Activated T-helper 9 cell treated with anti-CD3 and anti-CD28 coated beads, Interleukin-2, amount 50 U/mL, for 16 hours (primary cell): ENCODE measurements at places on chromosomes 11 and 22.

DNA sequence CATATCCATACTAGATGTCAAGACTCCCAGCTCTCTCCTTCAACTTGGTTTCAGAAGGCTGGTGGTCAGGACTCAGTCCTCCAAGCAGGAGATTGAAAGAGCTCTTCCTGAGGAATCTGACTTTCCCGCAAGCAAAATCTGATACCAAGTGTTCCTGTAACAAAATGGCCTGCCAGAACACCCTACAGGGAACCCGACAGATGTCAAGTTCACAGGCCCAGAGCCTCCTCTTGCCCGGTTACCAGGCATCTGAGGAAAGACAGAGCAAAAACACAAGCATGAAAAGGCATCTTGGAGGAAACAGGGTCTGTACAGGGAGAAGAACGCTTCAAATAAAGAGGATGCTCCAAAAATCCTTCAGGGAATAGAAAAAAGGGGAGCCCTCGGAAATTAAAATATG, 8.7 kb upstream of the KCNJ5 start:
- no peak for DNase-seq

GRCh38 chr11:8221046-8221723, 42.5 kb downstream of the LMO1 start:
- no peak for DNase-seq

GRCh38 chr11:131692151-131692550, 321.7 kb downstream of the NTM start:
- no peak for DNase-seq

DNA sequence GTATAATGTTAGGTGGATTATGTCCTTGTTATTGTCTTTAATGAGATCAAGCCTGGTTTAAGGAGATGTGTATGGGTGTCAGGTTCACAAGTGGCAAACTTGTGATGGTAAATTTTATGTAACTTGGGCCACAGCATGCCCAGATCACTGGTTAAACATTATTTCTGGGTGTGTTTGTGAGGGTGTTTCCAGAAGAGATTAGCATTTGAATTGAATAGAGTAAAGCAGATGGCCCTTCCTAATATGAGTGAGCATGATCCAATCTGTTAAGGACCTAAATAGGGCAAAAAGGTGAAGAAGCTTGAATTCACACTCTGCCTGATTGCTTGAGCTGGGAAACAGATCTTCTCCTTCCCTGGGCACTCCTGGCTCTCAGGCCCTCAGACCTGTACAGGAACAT, 20.7 kb downstream of the OR5B21 start:
- DNase-seq, result no peak

GRCh38 chr22:27246558-27246957, 555.0 kb downstream of the MN1 start:
- no peak for DNase-seq

DNA sequence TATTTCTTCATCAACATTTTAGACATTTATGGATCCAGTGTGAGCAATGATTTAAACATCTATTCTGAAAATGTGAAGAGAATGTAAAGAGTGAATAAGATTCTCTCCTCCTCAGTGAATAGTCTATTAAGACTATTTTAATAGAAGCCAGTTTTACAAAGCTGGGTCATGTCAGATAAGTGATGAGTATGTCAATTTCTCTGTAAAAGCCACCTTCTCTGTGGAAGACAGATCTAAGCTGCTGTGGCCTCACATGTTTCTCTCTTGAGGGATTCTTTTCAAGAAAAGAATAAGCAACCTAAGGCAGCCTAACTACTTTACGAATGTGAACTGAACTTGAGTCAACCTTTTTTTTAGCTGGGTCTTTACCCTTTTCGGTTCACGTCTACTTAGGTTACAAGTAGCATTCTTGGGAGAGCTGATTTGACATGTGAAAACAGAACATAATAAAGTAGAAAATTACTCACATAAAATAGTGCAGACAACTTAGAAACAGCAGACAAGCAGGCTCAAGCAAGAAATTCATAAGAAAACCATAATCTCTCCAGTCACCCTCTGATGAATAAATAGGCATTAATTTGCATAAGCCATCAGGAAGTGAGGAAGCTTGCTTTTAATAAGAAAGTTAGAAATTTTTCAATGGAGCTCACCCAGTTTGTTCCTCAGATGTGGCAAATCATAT, 9.9 kb downstream of the CTSC start:
- DNase-seq, result no peak

DNA sequence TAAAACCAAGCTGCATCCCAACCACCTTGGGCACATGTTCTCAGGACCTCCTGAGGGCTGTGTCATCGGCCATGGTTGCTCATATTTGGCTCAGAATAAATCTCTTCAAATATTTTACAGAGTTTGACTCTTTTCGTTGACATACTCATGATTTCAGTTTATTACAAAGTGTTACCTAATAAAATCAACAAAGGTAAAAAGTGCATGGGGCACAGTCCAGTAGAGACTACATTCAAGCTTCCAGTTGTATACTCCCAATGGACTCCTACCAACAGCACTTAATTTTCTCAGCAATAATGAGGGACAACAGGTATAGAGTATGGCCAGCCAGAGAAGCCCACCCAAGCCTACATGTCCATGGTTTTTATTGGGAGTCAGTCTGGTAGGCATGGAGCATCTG, 347.9 kb upstream of the FAT3 start:
- DNase-seq, result no peak

GRCh38 chr22:22094921-22095320, 112.3 kb upstream of the TOP3B start:
- no peak for DNase-seq

GRCh38 chr11:71184421-71185210, 67.8 kb downstream of the SHANK2 start:
- DNase-seq, result no peak

DNA sequence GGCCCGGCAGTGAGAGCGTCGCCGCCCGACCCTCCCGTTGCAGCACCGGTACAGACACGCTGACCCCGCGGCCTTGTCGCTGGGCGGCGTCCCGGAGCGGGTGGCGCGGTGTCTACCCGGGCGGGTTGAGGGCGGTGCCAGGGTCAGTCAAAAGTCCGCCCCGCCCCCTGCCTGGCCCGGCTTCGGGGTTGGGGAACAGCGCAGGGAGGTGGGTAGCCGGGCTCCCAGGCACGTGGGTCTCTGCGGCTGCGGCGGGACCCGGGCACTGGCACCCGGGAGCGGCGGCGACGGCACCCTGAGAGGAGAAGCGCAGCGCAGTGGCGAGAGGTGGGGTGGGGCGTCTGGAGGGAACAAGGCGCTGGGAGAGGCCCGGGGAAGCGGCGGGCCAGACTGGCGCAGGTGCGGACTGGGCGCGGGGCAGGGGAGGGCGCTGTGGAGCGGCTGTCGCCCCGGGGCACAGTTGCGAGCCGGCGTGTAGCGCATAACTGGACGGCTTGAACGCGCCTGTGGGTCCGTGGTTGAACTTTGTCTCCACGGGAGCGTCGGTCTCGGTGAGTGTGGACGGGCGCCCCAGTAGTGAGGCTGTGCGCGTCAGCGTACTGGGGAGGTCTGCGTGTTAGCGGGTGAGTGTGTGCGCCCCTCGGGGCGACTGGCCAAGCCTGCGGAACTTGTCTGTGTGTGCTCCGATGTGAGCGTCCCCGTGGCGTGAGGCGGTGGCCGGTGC, at the start of gene P2RY2:
Gene P2RY2 (plus strand): TSS at position 176 of the 724 bp plus-strand sequence. CDS start 15,879 bp downstream, outside the sequence.
- peak; percentile 7 for DNase-seq

GRCh38 chr22:48279461-48279756, 1517.0 kb downstream of the TBC1D22A start:
- DNase-seq, result no peak

GRCh38 chr22:38652859-38653258, 3.3 kb downstream of the FAM227A start:
- no peak for DNase-seq

- DNase-seq, result peak; percentile 84
Observed at GRCh38 chr11:66545701-66546367, at the start of gene ZDHHC24. Gene ZDHHC24, minus strand, starts transcription at chr11:66546048. Its CDS starts 45 bp downstream, at chr11:66546003.

DNA sequence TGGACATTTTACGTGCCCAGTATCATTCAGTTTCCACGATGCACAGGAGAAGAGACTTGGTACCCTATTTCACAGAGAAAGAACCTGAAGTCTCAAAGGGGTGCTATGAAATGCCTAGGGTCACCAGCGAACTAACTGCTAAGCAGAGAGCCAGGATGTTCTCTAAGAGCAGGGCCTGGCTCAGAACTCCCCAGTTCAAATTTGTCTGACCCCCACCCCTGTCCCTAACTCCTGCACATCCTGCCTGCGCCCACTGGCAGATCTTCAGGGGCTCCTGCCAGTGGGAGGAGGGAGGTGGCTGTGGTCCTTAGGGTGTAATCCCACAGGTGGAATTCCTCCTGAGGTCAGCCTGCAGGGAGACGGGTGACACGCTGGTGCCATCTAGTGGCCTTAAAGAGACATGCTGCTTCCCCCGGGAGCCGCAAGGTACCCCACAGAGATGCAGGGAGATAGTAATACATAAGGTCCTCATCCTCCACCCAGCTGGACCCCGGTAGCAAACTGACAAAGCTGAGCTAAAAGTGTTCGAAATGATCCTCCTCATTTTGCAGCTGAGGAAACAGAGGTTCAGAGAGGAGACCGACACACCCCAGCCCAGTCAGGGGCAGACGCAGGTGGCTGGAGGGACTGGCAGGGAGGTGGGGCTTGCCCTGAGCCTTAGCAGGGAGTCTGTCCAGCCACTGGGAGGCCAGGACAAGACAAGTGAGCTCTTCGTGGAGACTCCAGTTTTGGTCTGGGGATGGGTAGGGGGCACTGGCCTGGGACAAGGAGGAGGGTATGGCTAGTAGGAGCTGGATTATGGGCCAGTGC, 34.1 kb downstream of the MB start:
- peak; percentile 23 for DNase-seq

- DNase-seq, result no peak
Observed at GRCh38 chr22:20523086-20523983, 15.9 kb downstream of the MED15 start.

- DNase-seq, result no peak
Observed at GRCh38 chr11:19822531-19822930, 109.9 kb downstream of the NAV2 start.

DNA sequence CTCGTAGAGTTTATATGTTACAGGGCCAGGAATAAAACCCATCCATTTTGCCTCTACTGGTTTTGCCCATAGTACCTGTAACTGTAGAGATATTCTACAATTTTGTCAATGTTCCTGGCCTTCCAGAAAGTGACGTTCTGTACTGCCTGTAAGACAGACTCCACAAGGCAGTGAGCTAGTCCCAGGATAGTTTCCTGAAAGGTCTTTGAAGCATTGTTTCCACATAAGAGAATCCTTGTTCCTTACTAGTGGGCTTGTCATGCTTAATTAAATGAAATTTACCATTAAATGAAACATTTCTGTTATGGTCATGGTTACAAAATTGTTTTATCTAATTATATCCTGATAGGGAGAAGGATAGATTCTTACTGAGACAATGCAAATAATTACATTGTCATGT, 80.4 kb downstream of the HSD17B12 start:
- DNase-seq, result no peak

- DNase-seq, result no peak
Observed at GRCh38 chr11:27938011-27938410, 169.9 kb downstream of the KIF18A start.

DNA sequence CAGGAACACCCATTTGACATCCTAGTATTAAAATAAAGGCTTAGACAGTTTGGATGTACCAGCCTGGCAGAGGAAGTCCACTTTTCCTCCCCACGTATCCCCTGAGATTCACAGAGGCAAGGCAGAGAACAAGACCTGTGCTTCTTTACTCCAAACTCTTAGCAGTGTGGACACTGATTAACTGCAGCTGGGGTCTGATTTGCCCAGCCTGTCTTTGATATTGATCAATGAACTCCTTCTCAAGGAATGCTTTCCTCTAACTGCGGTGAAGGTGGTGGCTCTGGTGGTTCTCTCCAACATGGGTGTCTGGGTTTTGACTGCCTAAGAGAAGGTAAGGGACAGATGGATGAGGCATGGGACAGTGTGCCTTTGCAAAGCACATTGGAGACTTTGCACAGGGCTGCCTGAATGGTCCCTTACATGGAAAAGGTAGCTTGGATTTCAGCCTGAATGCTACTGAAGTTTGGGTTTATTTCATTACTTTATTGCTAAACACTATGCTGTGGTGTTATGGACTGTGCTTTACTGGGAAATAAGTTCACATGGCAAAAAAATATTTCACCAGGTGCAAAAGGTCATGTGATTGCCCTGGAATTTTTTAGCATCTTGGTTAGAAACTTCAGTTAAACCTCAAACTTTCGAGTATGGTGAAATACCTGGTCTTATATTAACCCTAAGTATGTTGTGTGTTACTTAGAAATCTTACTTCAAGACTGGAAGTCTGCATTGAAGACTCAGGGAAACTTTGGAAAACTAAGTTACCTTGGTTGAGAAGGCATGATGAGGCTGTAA, 1.8 kb downstream of the GAS2 start:
- DNase-seq, result no peak

- no peak for DNase-seq
Observed at GRCh38 chr11:109320595-109320994, 101.4 kb upstream of the C11orf87 start.

- no peak for DNase-seq
Observed at GRCh38 chr11:12787847-12788246, 113.6 kb downstream of the TEAD1 start.

GRCh38 chr22:22730655-22731373, 86.4 kb downstream of the GGTLC2 start:
- no peak for DNase-seq

DNA sequence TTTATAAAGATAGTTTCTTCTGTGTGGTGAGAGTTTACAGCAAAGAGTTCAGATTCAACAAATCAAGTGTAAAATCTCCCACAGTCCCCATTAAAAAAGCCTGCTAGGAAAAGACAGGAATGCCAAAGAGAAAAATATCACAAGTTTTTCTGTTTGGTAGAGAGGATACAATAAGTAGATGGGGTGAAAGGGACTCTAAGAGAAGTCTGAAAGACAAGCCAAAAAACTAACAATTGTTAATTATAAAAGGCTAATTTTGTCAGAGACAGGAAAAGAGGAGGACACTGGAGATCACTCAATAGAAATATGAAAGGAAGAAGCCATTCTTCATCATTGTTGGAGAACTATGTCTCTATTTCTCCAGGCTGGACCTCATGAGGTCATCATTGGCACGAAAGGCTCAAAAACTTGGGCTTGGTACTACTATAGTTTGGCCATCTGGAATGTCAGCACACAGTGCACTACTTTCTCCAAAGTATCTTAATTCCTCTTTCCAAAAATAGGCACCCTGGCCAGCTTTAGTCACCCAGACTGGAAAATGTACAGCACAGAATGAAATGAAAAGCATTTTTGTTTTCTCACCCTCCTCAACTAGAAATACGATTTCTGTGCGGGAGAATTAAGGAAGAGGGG, 531 bp upstream of the SOX6 start:
- DNase-seq, result no peak

DNA sequence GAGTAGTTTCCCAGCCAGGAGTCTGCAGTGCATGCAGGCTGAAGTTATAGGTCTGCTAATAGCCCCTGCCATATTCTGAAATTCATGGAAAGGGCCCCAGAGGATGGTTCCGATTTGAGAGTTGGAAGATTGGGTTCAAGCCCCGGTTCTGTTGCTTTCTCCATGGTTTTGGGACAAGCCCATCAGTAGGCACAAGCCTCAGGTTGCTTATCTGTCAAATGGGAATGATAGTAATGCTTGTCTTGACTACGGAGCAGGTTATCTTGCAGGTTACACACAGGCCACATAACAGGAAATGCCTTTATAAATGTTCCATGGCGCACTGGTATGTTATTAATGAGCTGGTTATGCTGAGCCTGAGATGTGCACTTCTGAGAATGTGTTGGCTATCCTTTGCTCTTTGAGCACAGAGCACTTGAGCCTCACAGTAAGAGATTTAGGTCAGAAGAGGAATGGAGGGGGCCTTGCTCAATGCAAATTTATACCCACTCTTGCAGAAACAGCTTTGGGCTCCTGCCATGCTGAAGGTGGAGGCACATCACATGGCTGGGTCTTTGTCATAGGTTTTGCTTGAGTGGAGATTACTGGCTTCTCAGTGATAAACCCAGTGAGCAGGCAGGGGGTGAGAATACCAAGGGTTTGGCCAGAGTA, 47.1 kb downstream of the ZNRF3 start:
- DNase-seq, result no peak

GRCh38 chr11:65918211-65919140, at the start of gene C11orf68:
Gene C11orf68, minus strand, starts transcription at chr11:65919062. Its CDS starts 31 bp downstream, at chr11:65919031.
- DNase-seq, result no peak
